ENCODE measurements at places on chromosomes 11 and 22. TPM values are rescaled to one million over a fixed set of nuclear protein-coding genes. Genes with fewer than 3 reads are reported as not detected.

The ZP1 gene
- 1.9 TPM for total RNA-seq

The ZFTA gene
- total RNA-seq: 18.6 TPM

The RTL10 gene
- total RNA-seq: 8.8 TPM

The C11orf91 gene
- 0.11 TPM for total RNA-seq

The POU2AF1 gene
- total RNA-seq: not detected

The RBFOX2 gene
- total RNA-seq: 97.4 TPM

The RRAS2 gene
- total RNA-seq: 93.9 TPM

The POGLUT3 gene
- 40.0 TPM for total RNA-seq

The KDM4D gene
- 3.2 TPM for total RNA-seq

The PLAAT5 gene
- not detected for total RNA-seq

The STK33 gene
- total RNA-seq: 8.6 TPM

The OR10D3 gene
- total RNA-seq: not detected

The LRRC56 gene
- total RNA-seq: not detected

The TMEM258 gene
- 184 TPM for total RNA-seq

The ASCC2 gene
- total RNA-seq: 49.1 TPM

The CCDC116 gene
- total RNA-seq: not detected

The GGTLC2 gene
- total RNA-seq: not detected

The CCDC73 gene
- 0.03 TPM for total RNA-seq

The KRTAP5-9 gene
- total RNA-seq: not detected

The EXPH5 gene
- 1.2 TPM for total RNA-seq

The C11orf97 gene
- not detected for total RNA-seq

The OR4C45 gene
- total RNA-seq: not detected

The NCR3LG1 gene
- 0.53 TPM for total RNA-seq

The SLCO2B1 gene
- not detected for total RNA-seq

The OR51E1 gene
- not detected for total RNA-seq

The ACTN3 gene
- not detected for total RNA-seq

The ZNF280A gene
- total RNA-seq: 2.6 TPM

The SLC5A1 gene
- total RNA-seq: not detected

The CNIH2 gene
- total RNA-seq: 1.5 TPM

The APOL3 gene
- 3.0 TPM for total RNA-seq

The CLTCL1 gene
- total RNA-seq: 8.9 TPM

The TUBA8 gene
- total RNA-seq: 0.17 TPM

The CCDC87 gene
- total RNA-seq: not detected

The TBX10 gene
- not detected for total RNA-seq

The CHRM4 gene
- total RNA-seq: 0.40 TPM

The KBTBD4 gene
- 39.0 TPM for total RNA-seq

The DUSP8 gene
- 0.07 TPM for total RNA-seq

The NXPE2 gene
- total RNA-seq: not detected

The APOA5 gene
- 0.23 TPM for total RNA-seq

The SPDYC gene
- not detected for total RNA-seq

The ANO1 gene
- 0.13 TPM for total RNA-seq

The VWCE gene
- 0.17 TPM for total RNA-seq

The SPTBN2 gene
- total RNA-seq: 79.1 TPM

The MRE11 gene
- total RNA-seq: 19.3 TPM

The CRACR2B gene
- total RNA-seq: not detected

The MS4A6A gene
- total RNA-seq: not detected

The CCDC86 gene
- total RNA-seq: 28.4 TPM

The CDKN1C gene
- 4.4 TPM for total RNA-seq

The PRRG4 gene
- 0.33 TPM for total RNA-seq

The OR52H1 gene
- not detected for total RNA-seq

The ARHGAP20 gene
- 0.17 TPM for total RNA-seq

The RNF214 gene
- 7.5 TPM for total RNA-seq

The DCHS1 gene
- total RNA-seq: 0.66 TPM

The PTPN5 gene
- not detected for total RNA-seq

The TCN1 gene
- total RNA-seq: 0.30 TPM

The SLC2A11 gene
- total RNA-seq: 1.4 TPM

The KDM4E gene
- not detected for total RNA-seq

The SERHL2 gene
- total RNA-seq: 0.63 TPM

The GRAP2 gene
- total RNA-seq: 0.33 TPM

Measured in HT1080 (cell line).